ENCODE measurements at places on chromosomes 11 and 22. TPM values are rescaled to one million over a fixed set of nuclear protein-coding genes. Genes with fewer than 3 reads are reported as not detected.

The KCNJ1 gene
- total RNA-seq = not detected

The FOLR2 gene
- total RNA-seq = not detected

The RFPL1 gene
- total RNA-seq = 0.09 TPM

The GLB1L2 gene
- total RNA-seq = 0.34 TPM

The THRSP gene
- not detected for total RNA-seq

The TBCEL gene
- 34.3 TPM for total RNA-seq

The FAM227A gene
- 0.60 TPM for total RNA-seq

The CBLIF gene
- total RNA-seq = not detected

The RFPL3 gene
- not detected for total RNA-seq

The DDTL gene
- 4.7 TPM for total RNA-seq

The SLCO2B1 gene
- total RNA-seq = 6.7 TPM

The GTSE1 gene
- 1.3 TPM for total RNA-seq

Data from dermis lymphatic vessel endothelial cell (primary cell).